Stomach (tissue), 19 donors: ENCODE measurements at places on chromosomes 12 and 14. TPM values are rescaled to one million over a fixed set of nuclear protein-coding genes. Genes with fewer than 3 reads are reported as not detected.

GLIPR1L1 gene
- not detected for total RNA-seq

DNA sequence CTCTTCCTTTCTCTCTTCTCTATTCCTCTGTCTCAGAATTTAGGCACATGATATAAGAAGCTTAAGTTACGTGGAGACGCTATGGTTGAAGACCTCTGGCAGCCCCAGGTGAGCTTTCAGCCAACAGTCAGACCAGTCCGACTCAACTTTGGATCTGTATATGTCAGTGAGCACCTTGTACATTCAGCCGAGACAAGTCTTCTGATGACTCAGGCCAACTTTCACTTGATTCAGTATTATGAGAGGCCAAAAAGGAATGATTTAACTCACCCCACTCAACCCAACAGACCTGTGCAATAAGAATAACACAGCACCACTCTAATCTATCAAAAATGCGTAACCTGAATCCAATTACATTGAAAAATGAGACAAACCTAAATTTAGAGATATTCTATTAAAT is 47.5 kb upstream of the FOXG1 start:
- DNase-seq, result no peak
- no peaks in the 10 kb centered on the region for H3K4me1 ChIP-seq
- no peak overlapping the region for H3K4me3 ChIP-seq
- H3K27me3 ChIP-seq, result no peaks in the 10 kb centered on the region
- H3K27ac ChIP-seq, result no peak overlapping the region

ADAMTS20 gene
- not detected for total RNA-seq

SLC7A7 gene
- 7.6 TPM for total RNA-seq

GRCh38 chr14:65789363-65789762 is 376.8 kb downstream of the FUT8 start:
- H3K4me1 ChIP-seq, result no peaks in the 10 kb centered on the region
- no peak overlapping the region for H3K27ac ChIP-seq
- H3K27me3 ChIP-seq, result no peaks in the 10 kb centered on the region
- H3K4me3 ChIP-seq, result no peak overlapping the region
- no peak for DNase-seq
- no peaks in the 10 kb centered on the region for H3K36me3 ChIP-seq

DNA sequence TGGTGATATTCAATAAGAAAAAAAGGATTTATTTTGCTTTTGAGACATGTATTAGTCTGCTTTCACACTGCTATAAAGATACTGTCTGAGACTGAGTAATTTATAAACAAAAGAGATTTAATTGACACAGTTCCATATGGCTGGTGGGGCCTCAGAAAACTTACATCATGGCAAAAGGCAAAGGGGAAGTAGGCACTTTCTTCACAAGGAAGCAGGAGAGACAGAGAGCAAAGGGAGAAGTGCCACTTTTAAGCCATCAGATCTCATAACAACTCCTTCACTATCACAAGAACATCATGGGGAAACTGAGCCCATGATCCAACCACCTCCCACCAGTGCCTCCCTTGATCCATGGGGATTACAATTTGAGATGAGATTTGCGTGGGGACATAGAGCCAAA is 43.9 kb downstream of the BHLHE41 start:
- no peak overlapping the region for H3K4me3 ChIP-seq
- no peaks in the 10 kb centered on the region for H3K36me3 ChIP-seq
- H3K27me3 ChIP-seq, result no peaks in the 10 kb centered on the region
- no peak for DNase-seq
- no peaks in the 10 kb centered on the region for H3K4me1 ChIP-seq

GRCh38 chr12:51246254-51246853 is 7.7 kb downstream of the DAZAP2 start:
- DNase-seq, result no peak
- peak overlapping the region; percentile 5 for H3K27ac ChIP-seq
- H3K27me3 ChIP-seq, result no peaks in the 10 kb centered on the region

TSPAN11 gene
- 3.1 TPM for total RNA-seq

SLC17A8 gene
- not detected for total RNA-seq

NOS1 gene
- total RNA-seq, result 0.58 TPM

DNA sequence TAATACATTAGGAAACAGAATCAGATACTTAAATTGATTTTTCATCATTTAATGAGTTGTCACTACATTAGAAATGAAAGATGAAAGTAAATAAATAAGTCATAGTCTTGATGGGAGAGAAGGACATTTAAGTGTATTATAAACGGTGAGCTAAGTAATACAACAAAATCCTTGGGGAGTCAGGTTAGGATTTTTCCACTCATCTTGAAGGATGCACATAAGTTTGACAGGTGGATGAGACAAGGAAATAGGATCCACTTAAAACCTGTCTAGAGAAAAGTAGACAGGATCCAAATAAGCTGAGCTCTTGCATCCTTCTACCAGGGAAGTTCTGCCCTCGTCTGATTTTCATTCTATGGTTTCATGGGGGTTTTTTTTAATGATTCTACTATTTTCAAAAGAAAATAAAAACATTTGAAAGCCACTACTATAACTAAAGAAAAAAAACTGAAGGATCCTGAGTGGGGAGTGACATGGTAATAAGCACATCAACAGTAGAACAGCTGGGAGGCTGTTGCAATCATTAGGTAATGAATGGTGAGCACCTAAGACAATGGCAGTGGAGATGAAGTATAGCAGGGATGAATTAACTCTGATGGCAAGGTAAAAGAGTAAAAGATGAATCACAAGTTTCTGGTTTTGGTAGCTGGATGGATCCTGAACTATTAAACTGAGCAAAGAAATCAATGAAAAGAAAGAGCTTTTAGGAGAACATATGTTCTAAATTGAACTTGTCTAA is 17.0 kb downstream of the CEP128 start:
- H3K27ac ChIP-seq, result no peak overlapping the region
- no peaks in the 10 kb centered on the region for H3K4me1 ChIP-seq
- H3K4me3 ChIP-seq, result no peak overlapping the region
- H3K36me3 ChIP-seq, result no peaks in the 10 kb centered on the region
